ENCODE measurements at places on chromosomes 7 and 10. TPM values are rescaled to one million over a fixed set of nuclear protein-coding genes. Genes with fewer than 3 reads are reported as not detected.

NRCAM gene
- 98.8 TPM for total RNA-seq

SP8 gene
- not detected for total RNA-seq

MICALL2 gene
- total RNA-seq: 13.3 TPM

PDE1C gene
- 3.3 TPM for total RNA-seq

UTF1 gene
- not detected for total RNA-seq

SLC16A9 gene
- total RNA-seq: 0.10 TPM

A1CF gene
- total RNA-seq: not detected

GPR26 gene
- not detected for total RNA-seq

FAM13C gene
- not detected for total RNA-seq

VAX1 gene
- 1.3 TPM for total RNA-seq

CHAT gene
- total RNA-seq: not detected

ZFAND4 gene
- total RNA-seq: 4.0 TPM

CHCHD2 gene
- total RNA-seq: 675 TPM

FAM20C gene
- total RNA-seq: 38.0 TPM

LBX1 gene
- total RNA-seq: not detected

CALML5 gene
- total RNA-seq: not detected

ZPBP gene
- total RNA-seq: not detected

ZNHIT1 gene
- total RNA-seq: 98.7 TPM

CALCR gene
- total RNA-seq: not detected

SYNPO2L gene
- not detected for total RNA-seq

ITPRID1 gene
- total RNA-seq: not detected

IGF2BP3 gene
- total RNA-seq: 28.8 TPM

DENND2A gene
- total RNA-seq: 0.41 TPM

XRCC2 gene
- total RNA-seq: 4.5 TPM

PHF14 gene
- total RNA-seq: 22.4 TPM

SUGCT gene
- total RNA-seq: 1.0 TPM

CH25H gene
- 0.15 TPM for total RNA-seq

ANKRD61 gene
- total RNA-seq: 0.22 TPM

EPO gene
- total RNA-seq: not detected

ANKRD22 gene
- 0.30 TPM for total RNA-seq

ASCC1 gene
- total RNA-seq: 35.6 TPM

C10orf71 gene
- total RNA-seq: not detected

GARIN1A gene
- 1.2 TPM for total RNA-seq

ANKRD2 gene
- 6.4 TPM for total RNA-seq

AKR1D1 gene
- not detected for total RNA-seq

GIMAP7 gene
- not detected for total RNA-seq

PNLIPRP3 gene
- total RNA-seq: not detected

ADRA2A gene
- not detected for total RNA-seq

CTNNA3 gene
- total RNA-seq: not detected

AGR2 gene
- 104 TPM for total RNA-seq

TUBB8 gene
- not detected for total RNA-seq

PTPRE gene
- total RNA-seq: 4.0 TPM

NPY gene
- not detected for total RNA-seq

PARD3 gene
- 70.7 TPM for total RNA-seq

FAM25A gene
- total RNA-seq: not detected

PLEKHA1 gene
- total RNA-seq: 14.0 TPM

TMEM168 gene
- total RNA-seq: 9.4 TPM

IGFBP1 gene
- total RNA-seq: 49.0 TPM

TMEM229A gene
- total RNA-seq: not detected

OR2F1 gene
- total RNA-seq: not detected

GET4 gene
- total RNA-seq: 60.6 TPM

HMX3 gene
- total RNA-seq: not detected

ZNF138 gene
- 2.8 TPM for total RNA-seq

MKI67 gene
- 70.7 TPM for total RNA-seq

ZP3 gene
- total RNA-seq: 17.6 TPM

ENTPD1 gene
- 0.17 TPM for total RNA-seq

TCTN3 gene
- 44.8 TPM for total RNA-seq

CYP2E1 gene
- total RNA-seq: 0.35 TPM

NEURL1 gene
- total RNA-seq: 0.50 TPM

Data from A549 treated with ZK216348 at 1 μM for 4 hours (cell line).